ENCODE measurements at places on chromosomes 7 and 10.

- peak; percentile 23 for DNase-seq
Observed at GRCh38 chr7:47179812-47180515, 401.9 kb downstream of the TNS3 start.

DNA sequence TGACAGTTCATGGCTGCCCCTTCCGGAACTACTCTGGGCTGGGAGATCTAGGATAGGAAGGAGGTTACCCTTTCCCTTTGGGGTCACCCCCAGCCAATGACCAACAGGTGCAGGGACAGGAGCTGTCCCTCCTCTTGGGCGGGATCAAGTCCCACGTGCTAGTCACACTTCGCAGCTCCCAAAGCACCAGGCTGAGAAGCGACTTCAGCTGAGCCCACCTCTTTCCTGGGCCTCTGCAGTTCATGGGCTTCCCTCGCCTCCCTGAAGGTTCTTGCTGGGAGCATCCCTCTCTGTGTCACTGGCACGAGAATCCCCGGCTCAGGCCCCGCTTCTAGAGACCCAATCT lies 115.5 kb downstream of the FAM53B start:
- no peak for DNase-seq

- DNase-seq, result no peak
Observed at GRCh38 chr7:22799633-22800032, 23.0 kb downstream of the TOMM7 start.

GRCh38 chr7:120724955-120725354 lies 133.0 kb downstream of the TSPAN12 start:
- DNase-seq, result no peak

DNA sequence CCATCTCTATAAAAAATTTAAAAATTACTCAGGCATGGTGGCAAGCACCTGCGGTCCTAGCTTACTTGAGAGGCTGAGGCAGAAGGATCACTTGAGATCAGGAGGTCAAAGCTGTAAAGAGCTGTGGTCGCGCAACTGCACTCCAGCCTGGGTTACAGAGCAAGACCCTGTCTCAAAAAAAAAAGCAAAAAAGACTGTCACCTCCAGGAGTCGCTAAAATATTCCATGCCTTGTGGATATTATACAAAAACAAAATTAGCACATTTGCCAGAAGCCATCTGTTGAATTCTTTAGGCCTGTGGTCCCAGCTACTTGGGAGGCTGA lies 87.0 kb upstream of the SDK1 start:
- no peak for DNase-seq

- DNase-seq, result no peak
Observed at GRCh38 chr7:110587294-110587693, 503.6 kb upstream of the LRRN3 start.

- DNase-seq, result no peak
Observed at GRCh38 chr7:154347700-154348266, 295.6 kb downstream of the DPP6 start.

DNA sequence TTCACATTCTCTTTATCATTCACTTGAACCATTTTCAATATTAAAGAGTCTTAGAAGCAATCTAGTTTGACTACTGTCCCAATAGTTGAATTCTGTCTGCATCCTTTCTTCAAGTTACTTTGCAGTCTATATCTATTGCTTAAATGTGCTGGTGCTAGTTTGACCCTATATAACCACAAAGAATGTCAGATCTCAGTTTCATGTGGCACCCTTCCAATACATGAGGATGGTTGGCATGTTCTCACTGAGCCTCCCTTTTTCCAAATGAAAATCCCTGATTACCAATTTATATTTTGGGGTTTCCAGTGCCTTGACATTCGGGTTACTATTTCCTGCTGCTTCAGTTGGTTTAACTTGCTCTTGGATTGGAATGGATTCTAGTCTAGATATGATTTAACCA lies 292.7 kb downstream of the EXOC4 start:
- DNase-seq, result no peak

- DNase-seq, result peak; percentile 79
Observed at GRCh38 chr10:73159038-73159648, 8.7 kb downstream of the ECD start.
